ENCODE measurements at places on chromosomes 13 and 19. TPM values are rescaled to one million over a fixed set of nuclear protein-coding genes. Genes with fewer than 3 reads are reported as not detected.

Gene ZNF793
- 0.53 TPM for total RNA-seq

Gene ZNF568
- total RNA-seq: 5.7 TPM

Gene MCEMP1
- total RNA-seq: not detected

Gene ZNF878
- total RNA-seq: 0.80 TPM

Gene CERS1
- total RNA-seq: 1.9 TPM

Gene C13orf42
- total RNA-seq: not detected

Gene LMTK3
- 0.22 TPM for total RNA-seq

Measured in thoracic aorta endothelial cell (primary cell).